ENCODE measurements at places on chromosomes 6 and 20.

- DNase-seq = no peak
Measured at GRCh38 chr6:69162811-69163210, 527.7 kb downstream of the ADGRB3 start.

DNA sequence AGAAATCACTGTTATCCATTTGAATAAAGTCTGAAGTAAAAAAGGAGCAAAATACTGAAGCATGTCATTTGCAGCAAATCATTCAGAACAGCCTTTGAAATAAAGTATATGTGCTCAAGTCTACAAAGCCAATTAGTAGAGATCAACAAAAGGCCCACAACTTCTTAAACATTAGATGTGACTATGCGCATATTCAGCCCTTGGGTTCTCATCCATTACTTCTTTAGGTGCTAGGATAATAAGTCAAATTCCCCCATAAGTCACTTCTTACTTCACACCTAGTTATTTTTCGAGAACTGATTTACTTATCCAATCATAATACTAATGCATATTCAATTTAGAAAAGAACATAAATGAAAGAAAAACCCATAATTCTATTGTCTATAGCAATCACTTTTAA, 31.0 kb downstream of the PHIP start:
- no peak for DNase-seq

- DNase-seq = no peak
Measured at GRCh38 chr6:105692613-105693215, 289.8 kb upstream of the PREP start.

DNA sequence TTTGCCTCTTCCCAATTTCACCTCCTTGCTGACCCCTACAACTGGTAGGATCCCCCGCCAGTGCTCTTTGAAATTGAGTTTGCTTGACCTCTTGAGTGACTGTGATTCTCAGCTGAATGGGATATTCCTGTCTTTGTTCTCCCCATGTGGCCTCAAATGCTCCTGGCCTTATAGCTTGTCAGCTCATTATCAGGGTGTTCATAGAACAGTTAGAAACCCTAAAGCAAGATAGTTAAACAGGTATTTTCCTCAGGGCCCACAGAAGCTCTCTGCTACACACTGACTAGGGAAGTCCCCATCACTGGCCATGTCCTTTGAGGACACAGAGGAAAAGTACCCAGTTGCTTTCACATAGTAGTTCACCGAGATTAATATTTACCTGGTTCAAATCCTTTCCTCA, 211.5 kb upstream of the DTNBP1 start:
- DNase-seq = no peak

DNA sequence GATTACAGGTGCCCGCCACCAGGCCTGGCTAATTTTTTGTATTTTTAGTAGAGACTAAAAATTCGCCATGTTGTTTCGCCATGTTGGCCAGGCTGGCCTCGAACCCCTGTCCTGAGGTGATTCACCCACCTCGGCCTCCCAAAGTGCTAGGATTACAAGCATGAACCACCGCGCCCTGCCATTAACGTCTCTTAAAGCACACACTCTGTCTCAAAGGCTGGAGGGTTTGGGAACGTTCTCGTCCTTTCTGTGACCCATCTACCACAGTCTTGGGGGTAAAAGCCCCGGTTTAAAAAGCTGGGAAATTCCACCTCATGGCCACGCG, 57.8 kb upstream of the ARID1B start:
- no peak for DNase-seq

DNA sequence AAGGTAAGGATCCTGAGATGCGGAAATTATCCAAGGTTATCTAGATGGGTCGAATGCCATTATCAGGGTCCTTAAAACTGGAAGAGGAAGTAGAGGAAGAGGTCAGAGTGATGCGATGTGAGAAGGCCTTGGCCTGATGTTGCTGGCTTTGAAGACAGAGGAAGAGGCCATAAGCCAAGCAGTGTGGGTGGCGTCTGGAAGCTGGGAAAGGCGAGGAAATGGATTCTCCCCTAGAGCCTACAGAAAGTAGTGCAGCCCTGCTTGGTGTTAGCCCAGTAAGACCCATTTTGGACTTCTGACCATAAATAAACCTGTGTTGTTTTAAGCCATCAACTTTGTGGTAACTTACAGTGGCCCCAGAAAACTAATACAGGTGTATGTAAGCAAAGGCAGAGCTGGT, 2.0 kb downstream of the SRXN1 start:
- no peak for DNase-seq

DNA sequence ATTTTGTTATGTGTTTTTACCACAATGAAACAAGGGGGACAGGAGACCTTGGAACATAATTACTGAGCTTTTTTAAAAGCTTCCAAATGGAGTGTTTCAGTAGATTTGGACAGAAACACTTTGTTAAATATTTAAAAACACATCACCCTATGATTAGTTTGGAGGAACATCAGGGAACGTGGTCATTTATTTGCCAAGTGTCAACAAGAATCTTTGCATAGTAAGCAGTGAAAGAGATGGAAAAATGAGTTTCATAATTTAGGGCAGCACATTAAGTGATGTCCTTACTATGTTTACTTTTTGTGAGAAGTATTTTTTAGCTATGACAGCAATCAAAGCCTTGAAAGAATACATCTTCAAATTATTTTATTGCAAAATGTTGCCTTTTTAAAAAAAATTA, 82.6 kb downstream of the PROKR2 start:
- DNase-seq = no peak

- DNase-seq = no peak
Measured at GRCh38 chr6:15416932-15417509, 171.2 kb downstream of the JARID2 start.

- DNase-seq = peak; percentile 44
Measured at GRCh38 chr20:50438986-50439407, 71.2 kb upstream of the PTPN1 start.

DNA sequence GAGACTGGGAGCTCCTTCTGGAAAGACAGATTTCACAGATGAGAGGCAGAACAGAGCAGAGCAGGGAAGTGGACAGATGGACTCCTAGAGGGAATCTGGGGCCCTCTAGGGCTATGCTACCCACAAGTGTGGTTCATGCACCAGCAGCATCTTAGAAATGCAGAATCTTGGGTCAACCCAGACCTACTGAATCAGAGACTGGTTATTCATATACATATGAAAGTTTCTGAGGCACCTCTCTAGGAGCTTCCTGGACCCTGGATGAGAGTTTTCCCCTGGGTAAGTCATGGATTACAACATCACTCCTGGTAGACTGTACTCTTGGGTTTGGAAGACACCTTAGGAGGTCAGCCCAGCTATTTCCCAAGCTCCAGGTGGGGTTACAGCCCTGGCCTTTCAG, 55.4 kb upstream of the SAYSD1 start:
- DNase-seq = no peak

DNA sequence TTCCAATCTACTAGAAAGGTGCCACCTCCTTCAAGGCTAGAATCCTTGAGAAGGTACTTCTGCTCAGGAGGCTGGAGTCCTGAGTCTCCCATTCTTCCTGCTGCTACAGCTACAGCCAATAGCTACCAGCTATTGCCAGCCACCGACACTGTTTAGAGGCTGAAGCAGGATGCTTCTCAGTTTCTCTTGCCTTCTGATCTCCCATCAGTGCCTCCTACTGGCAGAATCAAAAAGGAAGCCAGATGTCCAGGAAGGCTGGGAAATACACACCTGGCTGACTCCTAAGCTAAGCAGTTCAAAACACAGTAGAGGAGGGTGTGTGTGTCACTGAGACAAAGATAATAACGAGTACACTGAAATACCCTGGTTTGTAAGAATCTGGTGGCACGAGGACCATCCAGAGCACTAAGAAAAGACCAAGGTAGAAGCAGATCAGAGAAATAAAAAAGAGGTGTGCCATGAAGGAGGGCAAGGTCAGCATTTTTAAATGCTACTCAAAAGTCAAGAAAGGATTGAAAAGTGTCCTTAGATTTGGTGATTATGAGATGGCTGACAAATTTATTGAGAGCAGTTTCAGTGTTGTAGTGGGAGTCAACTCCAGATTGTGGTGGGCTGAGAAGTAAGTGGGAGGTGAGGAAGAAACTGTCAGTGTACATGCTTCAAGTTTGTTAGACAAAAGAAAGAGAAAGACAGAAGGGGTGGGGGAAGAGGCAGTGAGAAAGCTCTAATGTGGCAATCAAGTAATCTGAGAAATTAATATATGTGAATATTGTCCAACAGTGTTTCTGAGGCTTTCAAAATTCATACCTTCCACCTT, 2.3 kb upstream of the HLA-DMA start:
- no peak for DNase-seq

DNA sequence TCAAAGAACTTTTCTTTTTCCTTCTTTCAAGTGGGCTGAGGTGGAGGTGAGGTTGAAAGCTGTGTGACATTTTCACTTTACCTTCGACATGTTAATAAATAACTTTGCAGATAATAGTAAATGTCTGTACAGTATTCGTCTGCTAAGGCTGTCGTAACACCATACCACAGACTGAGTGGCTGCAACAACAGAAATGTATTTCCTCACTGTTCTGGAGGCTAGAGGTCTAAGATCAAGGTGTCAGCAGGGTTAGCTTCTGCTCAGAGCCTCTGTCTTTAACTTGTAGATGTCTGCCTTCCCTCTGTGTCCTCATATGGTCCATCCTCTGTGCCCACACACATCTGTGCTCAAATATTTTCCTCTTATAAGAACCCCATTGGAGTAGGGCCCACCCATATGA, 14.9 kb downstream of the PHACTR2 start:
- DNase-seq = no peak

- no peak for DNase-seq
Measured at GRCh38 chr6:163708466-163708865, 293.9 kb downstream of the QKI start.

- peak; percentile 73 for DNase-seq
Measured at GRCh38 chr6:12483712-12484111, 193.6 kb downstream of the EDN1 start.

- no peak for DNase-seq
Measured at GRCh38 chr6:33733709-33734007, 13.0 kb downstream of the IP6K3 start.

- peak; percentile 20 for DNase-seq
Measured at GRCh38 chr20:54115172-54115854, 44.9 kb upstream of the BCAS1 start.

DNA sequence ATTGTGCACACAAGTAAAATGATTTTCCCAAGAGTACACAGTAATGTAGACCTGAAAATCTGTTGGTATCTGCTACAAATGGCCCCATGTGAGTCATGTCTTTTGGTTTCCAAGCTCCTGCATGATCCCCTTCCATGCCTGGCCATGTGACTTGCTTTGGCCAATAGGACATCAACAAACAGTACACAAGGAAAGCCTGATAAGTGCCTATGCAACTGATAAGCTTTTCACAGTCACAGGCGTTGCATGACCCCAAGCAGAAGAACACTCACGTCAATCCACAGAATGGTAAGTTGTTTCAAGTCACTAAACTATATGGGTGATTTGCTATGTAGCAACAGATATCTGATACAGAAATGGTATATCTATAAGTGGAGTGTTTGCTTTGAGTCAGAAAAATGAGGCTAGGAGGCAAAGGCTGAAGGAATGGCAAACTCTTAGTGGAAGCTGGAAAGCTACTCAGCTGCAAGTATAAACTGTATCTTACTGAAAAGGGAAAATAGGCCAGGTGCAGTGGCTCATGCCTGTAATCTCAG, 160.1 kb upstream of the BEND3 start:
- DNase-seq = no peak

All from fibroblast of skin of scalp (primary cell).